Stimulated activated CD8-positive, alpha-beta memory T cell treated with anti-CD3 and anti-CD28 coated beads, Interleukin-15, amount 100 ng/mL, for 48 hours (primary cell): ENCODE measurements at places on chromosomes 13 and 19.

GRCh38 chr13:99545361-99545760, 44.1 kb downstream of the TM9SF2 start:
- no peak for DNase-seq

DNA sequence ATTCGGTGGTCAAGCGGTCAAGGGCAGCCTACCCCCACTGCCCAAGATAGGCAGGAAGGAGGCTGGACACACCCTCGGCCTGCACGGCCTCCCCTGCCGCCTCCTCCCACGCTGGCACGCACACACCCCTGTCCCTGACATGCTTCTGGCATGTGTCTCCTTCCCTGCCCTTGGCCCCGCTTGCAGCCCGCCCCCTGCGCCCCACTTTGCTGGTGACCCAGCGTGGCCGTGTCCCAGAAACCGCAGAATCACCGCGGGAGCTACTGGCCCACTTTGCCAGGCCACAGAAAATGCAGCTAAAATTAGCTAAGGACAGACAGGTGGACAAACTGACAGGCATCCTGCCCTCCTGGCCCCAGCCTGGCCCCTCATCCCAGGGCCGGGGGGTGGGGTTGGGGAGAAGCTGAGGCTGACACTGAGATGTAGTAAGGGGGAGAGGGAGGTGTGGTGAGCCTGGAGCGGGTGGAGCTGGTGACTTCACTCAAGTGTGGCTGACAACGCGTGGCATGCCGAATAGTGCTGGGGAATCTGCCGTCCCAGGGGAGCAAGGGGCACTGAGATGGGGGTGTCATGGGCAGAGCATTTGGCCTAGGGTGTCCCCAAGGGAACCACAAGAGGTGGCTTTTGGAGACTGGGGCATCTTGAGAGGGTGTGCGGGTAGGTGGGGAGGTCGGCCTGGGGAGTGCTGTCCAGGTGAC, 2.4 kb downstream of the SHANK1 start:
- no peak for DNase-seq

DNA sequence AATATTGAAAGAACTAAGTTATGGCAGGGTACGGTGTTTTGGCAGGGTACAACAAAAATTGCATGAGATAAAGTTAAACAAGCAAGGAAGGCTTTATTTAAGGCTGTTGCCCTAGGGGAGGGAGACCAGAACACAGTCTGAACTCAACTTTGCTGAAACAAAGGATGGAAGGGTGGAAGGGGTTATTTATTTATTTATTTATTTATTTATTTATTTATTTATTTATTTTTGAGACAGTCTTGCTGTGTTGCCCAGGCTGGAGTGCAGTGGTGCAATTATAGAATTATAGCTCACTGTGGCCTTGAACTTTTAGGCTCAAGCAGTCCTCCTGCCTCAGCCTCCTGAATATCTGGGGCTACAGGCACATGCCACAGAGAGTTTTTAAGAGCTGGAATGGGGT, 75.9 kb downstream of the HS6ST3 start:
- no peak for DNase-seq

- DNase-seq, result no peak
Observed at GRCh38 chr19:57656346-57656745, 12.4 kb upstream of the ZSCAN4 start.

- DNase-seq, result no peak
Observed at GRCh38 chr19:10120538-10121189, 965 bp upstream of the EIF3G start.

GRCh38 chr13:23408026-23408425, 25.5 kb downstream of the SACS start:
- no peak for DNase-seq

DNA sequence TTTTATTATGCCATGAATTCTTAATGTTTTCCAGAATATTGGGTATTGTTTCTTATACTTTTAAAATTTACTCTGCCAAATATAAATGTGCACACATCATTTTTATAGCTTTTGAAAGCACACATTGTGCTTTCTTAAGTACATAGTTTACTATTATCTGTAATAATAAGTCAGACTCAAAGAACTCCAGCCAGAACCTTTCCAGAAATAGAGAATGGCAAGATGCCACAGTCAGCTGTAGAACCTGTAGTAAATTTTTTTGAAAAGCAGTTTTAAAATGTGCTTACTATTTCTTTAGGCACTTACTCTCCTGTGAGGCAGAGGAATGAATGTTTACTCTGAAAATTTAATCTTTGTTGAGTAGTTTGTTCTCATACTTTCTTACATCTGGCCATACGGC, 1287.1 kb downstream of the PCDH9 start:
- no peak for DNase-seq

- DNase-seq, result no peak
Observed at GRCh38 chr13:23644527-23645138, 74.4 kb downstream of the TNFRSF19 start.

DNA sequence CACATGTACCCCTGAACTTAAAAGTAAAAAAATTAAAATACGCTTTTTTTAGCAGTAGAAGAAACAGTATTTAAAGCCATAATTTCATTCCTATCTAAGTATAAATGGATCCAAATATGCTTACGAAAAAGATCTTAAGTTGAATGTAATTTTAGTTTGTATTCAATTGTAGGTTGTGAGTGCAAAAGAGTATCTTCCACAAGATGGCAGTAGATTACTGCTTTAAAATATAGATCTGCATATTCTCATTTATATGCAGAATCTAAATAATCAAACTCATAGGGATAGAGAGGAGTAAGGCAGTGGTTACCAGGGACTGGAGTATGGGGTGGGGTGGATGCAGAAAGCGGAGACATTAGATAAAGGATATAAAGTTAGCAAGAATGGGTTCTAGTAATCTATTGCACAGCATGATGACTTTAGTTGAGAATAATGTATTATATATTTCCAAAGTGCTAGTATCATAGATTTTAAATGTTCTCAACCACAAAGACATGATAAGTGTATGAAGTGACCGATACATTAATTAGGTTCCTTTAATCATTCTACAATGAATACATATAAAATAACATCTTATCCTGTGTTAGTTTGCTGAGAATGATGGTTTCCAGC, 14.2 kb downstream of the OR7A17 start:
- no peak for DNase-seq
